ENCODE measurements at places on chromosomes 2 and 18. TPM values are rescaled to one million over a fixed set of nuclear protein-coding genes. Genes with fewer than 3 reads are reported as not detected.

Gene KLHL29
- 4.3 TPM for total RNA-seq

Gene PJVK
- 2.4 TPM for total RNA-seq

Gene CPO
- 1.9 TPM for total RNA-seq

Gene CNGA3
- total RNA-seq, result not detected

Gene CREB1
- 97.4 TPM for total RNA-seq

Gene MRPL33
- 68.9 TPM for total RNA-seq

DNA sequence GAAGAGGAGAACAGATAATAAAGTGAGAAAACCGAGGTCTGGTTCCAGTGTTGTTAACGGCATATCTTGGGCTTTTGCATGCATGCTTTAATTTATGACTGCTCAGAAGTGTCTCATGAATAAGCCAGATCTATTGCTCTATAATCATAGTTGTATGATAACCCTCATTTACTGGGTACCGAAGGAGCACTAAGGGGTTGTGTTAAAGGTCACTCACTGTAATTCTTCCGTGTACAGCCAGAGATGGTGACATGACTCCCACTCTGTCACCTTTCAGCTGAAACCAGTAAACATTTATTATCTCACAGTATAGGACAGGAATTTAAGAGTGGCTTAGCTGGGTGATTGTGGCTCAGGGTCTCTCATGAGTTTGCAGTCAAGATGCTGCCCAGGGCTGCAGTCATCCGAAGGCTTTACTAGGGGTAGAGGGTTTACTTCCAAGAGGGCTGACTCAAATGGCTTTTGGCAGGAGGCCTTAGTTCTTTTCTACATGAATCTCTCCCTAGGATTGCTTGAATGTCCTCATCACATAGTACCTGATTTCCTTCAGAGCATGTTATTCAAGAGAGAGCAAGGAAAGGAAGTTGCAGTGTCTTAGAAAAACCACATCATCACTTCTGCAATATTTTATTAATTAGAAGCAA, 107.0 kb downstream of the NAB1 start:
- no peak for DNase-seq

- DNase-seq, result no peak
These were observed 514.1 kb downstream of the CPS1 start for GRCh38 chr2:211070547-211070946.

DNA sequence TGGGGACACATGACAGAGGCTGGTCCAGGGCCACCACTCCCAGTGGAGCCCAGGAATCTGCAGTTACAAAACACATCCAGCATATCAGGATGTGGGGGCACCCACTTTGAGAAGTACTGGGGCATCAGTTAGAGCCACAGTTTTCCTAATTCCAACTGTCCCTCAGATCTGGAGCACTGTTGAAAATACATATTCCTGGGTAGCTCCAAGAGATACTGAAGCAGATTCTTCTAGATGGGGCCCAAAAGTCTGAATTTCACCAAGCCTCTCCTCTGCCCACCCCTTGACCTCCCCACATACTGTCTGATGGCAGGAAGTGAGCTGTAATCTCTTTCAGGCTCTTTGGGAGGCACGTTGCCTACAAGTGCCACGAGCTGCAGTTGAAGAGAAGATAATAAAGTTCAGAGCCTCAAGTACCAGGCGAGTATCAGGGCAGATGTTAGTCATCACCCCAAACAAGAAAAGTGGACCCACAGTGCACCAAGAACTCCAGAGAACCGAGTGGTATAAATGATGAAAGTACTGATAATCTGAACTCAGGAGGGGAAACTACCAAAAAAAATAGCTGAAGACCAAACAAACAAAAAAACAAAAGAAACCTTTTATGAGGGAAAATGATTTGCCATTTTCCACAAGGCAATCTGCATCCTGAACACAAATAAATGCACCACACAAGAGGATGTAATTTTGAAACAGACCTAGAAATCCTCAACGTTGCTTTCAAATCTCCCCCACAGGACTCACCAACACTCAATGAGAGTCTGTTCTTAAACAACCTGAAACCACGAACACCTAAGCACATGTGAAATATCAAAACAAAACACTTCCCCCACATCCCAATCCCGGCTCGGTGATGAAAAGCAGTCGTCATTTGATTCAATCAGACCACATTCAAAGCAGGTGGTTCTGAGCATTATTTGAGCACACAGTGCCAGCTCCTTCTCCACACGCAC, 98.7 kb downstream of the TCF4 start:
- no peak for DNase-seq

GRCh38 chr18:341102-341501, 73.3 kb upstream of the THOC1 start:
- DNase-seq, result no peak

DNA sequence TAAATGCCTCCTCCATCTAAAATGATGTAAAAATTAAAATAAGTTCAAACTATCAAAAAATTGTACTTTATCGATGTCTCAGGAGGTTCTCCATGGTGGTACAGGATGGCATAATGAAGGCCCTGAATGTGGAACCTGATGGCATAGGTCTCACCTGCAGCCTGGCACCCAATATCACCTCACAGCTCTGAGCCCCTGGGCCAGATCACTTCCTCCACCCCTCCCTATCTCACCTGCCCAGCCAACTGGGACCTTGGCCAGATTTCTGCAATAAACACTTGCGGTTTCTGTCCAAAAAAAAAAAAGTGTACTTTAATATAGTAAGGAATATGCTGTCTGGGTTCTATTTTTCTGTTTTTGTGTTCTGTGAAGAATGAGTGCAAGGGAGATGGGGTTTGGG, 6.7 kb upstream of the RBM45 start:
- no peak for DNase-seq

GRCh38 chr18:79365701-79366100, 30.0 kb upstream of the NFATC1 start:
- no peak for DNase-seq

- DNase-seq, result no peak
These were observed 123.3 kb upstream of the NYAP2 start for GRCh38 chr2:225276207-225276606.

All from H1 (cell line).